ENCODE measurements at places on chromosomes 5 and 9.

GRCh38 chr9:29144476-29144875 lies 1571.2 kb upstream of the C9orf72 start:
- no peak overlapping the region for H3K4me3 ChIP-seq
- no peak overlapping the region for H3K27ac ChIP-seq
- H3K4me1 ChIP-seq: no peaks in the 10 kb centered on the region
- no peak for DNase-seq
- no peaks in the 10 kb centered on the region for H3K36me3 ChIP-seq

- no peaks in the 10 kb centered on the region for H3K36me3 ChIP-seq
- no peak overlapping the region for H3K27ac ChIP-seq
These were observed 48.5 kb upstream of the DAB2 start for GRCh38 chr5:39473156-39473775.

DNA sequence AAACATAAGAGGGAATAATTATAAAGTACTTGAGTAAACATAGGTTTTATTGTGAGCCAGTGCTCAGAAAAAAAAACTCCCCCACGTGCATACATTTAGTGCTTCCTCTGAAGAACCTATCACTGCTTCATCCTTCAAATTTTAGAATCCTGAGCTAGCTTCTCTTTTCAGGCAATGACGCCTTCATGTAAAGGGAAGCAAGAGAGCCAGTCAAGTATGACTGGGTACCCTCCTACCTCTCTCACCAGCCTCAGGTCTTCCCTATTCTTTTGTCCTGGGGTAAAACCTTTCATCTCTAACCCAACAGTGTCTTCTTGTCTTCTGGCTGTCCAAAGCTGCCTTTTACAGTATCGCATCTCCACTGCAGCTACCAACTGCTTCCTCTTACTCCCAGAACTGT lies 32.0 kb downstream of the PLPP1 start:
- peaks cover 15% of the 10 kb centered on the region for H3K4me1 ChIP-seq
- no peaks in the 10 kb centered on the region for H3K27me3 ChIP-seq
- DNase-seq: no peak
- H3K36me3 ChIP-seq: no peaks in the 10 kb centered on the region
- no peak overlapping the region for H3K27ac ChIP-seq

- peaks cover 10% of the 10 kb centered on the region for H3K27me3 ChIP-seq
- no peak for DNase-seq
- H3K4me3 ChIP-seq: no peak overlapping the region
- no peaks in the 10 kb centered on the region for H3K36me3 ChIP-seq
- H3K27ac ChIP-seq: no peak overlapping the region
These were observed 33.9 kb downstream of the DOCK2 start for GRCh38 chr5:169670769-169671525.

DNA sequence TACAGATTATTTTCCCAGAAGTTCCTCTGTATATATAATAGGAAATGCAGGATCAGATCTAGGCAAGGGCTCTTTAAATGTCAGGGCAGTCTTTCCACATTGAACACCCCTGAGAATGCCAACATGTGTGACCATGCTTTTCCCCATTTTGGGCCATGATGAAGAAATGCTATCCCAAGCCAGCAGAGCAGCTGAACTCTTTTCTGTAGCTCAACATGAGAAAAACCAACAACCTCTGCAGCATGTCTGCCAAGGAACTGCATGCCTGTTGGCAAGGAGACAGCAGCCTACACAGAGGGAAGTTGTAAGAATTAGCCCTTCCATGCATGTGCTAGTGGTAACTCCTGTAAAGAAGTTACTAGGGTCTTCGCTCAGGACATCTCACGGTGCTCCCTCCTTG lies 9.5 kb upstream of the IFNK start:
- H3K36me3 ChIP-seq: peaks cover 1% of the 10 kb centered on the region
- no peaks in the 10 kb centered on the region for H3K27me3 ChIP-seq
- no peaks in the 10 kb centered on the region for H3K4me1 ChIP-seq
- H3K27ac ChIP-seq: no peak overlapping the region
